ENCODE measurements at places on chromosomes 12 and 14.

GRCh38 chr12:97752129-97752528 lies 289.5 kb downstream of the RMST start:
- DNase-seq: no peak

- DNase-seq: no peak
Observed at GRCh38 chr14:49971156-49972130, 78.6 kb downstream of the ARF6 start.

DNA sequence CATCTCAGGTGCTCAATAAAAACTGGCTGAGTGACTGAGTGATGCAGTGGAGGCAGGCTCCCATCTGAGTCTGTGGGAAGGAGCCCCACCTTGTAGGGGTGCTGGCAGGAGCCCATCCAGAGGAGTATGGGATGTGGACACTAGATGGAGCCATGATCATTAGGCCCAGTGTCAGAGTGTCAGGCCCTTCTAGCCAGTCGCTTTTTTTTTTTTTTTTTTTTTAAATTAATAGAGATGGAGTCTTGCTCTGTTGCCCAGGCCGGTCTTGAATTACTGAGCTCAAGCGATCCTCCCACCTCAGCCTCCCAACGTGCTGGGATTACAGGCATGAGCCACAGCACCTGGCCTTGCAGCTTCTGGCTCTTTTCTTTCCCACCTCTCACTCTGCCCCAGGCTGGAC lies 11.5 kb downstream of the RITA1 start:
- peak; percentile 32 for DNase-seq

GRCh38 chr14:54488318-54488645 lies 498 bp downstream of the GMFB start:
- no peak for DNase-seq

GRCh38 chr12:57491393-57492280 lies 3.8 kb downstream of the MARS1 start:
- DNase-seq: no peak

DNA sequence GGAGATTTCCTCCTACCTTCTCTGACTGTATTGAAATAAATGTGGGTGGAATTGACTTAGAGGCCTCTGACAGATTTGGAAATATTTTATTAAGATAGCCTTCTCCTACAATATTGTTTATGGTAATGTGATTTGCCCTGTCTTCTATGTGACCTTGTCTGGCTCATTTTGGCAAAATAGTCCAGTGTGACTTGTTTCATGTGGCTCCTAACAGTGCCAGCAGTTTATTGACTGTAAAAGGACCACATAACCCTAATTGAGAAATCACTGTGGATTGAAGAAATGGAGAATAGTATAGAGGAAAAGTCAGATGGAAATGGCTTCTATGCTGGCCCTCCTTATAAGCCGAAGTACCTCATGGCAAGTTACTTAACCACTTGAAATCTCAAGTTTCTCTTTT lies 170.9 kb upstream of the PTPRQ start:
- no peak for DNase-seq

GRCh38 chr12:63525831-63526230 lies 142.5 kb downstream of the DPY19L2 start:
- no peak for DNase-seq

GRCh38 chr12:111024205-111024801 lies 103.9 kb upstream of the MYL2 start:
- DNase-seq: no peak

GRCh38 chr12:50677858-50678257 lies 86.0 kb upstream of the ATF1 start:
- DNase-seq: no peak

DNA sequence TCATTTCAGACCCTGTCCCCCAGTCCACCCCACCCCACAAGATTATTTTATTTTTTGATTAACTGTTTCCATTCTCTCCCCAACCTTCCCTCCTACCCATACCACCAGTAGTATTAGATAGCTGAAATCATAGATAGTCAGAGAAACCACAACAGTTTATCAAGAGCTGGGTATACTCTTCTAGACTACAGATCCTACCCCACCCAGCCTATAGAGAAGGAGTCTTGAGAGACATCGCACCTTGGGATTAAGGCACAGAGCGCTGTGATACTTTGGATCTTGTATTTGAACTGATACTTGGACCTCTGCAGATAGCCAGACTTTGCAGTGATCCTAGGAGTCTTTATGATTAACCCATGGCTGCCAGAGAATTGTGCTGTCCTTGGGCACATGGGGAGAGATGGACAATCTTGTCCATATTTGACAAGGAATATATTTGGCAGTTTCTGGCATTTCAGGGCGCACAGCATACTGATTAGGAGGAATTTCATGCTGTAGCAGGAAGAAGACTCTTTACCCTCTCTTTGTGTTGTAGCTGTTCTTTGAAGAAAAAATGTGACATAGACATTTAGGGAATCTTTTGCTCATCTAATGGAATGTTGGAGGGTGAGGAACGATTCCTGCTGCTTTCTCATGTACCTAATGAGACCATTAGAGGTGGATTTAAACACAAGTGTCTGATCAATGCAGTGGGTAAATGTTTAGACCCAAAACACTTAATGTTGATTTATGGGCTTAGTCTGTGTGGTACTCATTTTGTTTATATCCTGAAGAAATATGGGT lies 982 bp downstream of the RBMS2 start:
- DNase-seq: no peak

- DNase-seq: no peak
Observed at GRCh38 chr12:56154246-56154771, 1.9 kb downstream of the MYL6B start.

DNA sequence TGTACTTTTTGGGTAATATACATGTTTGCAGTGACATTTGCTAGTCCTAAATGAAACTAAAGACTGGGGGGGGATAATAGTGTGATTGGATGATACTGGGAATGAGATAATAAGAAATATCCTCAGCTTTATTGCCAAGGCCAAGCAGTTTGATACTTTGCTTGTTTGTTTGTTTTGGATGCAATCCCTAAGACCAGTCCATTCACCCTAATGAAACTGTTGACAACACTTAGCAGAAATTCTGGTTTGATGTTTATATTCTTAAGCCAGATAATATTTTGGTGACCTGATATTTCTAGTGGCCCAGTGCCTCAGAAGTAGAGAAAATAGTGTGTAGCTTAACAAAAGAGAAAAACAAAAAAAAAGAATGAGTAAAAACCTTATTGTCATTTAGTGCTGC lies 1.8 kb downstream of the PHC1 start:
- no peak for DNase-seq

- DNase-seq: no peak
Observed at GRCh38 chr12:2411616-2412304, 359.0 kb downstream of the CACNA1C start.

DNA sequence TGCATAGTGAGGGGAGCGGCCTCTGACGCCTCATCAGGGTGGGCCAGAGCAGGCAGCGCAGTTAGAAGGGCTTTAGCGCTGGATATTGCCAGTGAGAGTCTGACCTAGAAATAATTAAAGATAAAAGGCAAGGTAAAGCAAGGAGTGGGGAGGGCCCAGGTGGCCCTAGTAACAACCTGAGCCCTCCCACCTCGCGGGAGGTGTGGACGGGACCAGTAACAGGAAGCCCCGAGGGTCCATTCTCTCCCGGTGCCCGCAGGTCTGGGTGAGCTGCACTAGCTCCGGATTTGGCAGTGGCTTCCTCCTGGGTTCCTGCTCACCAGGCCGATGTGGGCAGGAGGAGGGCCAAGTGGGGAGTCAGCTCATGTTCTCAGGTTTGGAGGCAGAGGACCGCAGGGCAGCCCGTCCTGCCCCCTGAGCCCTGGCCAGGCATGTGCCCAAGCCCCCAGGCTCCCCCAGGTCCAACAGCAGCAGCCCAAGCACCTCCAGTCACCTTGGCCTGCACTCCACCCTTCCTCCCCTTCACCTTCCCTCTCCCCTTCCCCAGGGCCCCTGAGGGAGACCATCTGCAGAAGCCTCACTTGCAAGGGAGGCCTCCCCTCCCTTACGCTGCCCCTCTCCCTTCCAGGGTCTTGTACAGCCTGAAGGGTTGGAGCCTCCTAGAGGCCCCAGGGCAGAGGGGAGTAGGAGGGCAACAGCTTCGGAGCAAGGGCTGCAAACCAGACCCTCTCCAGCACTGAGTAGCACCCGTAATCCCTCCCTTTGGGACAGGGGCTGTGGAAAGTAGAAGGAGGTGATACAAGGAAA lies 144.3 kb upstream of the FKBP4 start:
- no peak for DNase-seq

- no peak for DNase-seq
Observed at GRCh38 chr12:14403711-14404196, 38.3 kb downstream of the ATF7IP start.

DNA sequence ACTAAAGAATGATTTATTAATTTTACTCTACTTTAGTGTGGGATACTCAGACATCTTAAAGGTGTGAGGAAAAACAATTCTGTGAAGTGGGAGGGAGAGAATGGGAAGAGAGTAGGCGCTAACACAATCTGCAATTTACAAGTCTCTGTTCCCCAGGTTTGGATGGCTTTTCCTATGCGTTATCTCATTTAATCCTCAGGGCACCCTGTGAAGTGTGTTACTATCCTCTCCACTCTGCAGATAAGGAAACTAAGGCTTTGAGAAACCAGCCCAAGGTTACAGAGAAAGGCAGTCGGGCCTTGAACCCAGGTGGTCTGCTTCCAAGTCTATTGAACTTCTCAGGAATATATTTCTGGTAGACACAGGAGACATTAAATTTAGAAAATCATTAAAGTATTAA lies 36.2 kb upstream of the TUBA1C start:
- no peak for DNase-seq

DNA sequence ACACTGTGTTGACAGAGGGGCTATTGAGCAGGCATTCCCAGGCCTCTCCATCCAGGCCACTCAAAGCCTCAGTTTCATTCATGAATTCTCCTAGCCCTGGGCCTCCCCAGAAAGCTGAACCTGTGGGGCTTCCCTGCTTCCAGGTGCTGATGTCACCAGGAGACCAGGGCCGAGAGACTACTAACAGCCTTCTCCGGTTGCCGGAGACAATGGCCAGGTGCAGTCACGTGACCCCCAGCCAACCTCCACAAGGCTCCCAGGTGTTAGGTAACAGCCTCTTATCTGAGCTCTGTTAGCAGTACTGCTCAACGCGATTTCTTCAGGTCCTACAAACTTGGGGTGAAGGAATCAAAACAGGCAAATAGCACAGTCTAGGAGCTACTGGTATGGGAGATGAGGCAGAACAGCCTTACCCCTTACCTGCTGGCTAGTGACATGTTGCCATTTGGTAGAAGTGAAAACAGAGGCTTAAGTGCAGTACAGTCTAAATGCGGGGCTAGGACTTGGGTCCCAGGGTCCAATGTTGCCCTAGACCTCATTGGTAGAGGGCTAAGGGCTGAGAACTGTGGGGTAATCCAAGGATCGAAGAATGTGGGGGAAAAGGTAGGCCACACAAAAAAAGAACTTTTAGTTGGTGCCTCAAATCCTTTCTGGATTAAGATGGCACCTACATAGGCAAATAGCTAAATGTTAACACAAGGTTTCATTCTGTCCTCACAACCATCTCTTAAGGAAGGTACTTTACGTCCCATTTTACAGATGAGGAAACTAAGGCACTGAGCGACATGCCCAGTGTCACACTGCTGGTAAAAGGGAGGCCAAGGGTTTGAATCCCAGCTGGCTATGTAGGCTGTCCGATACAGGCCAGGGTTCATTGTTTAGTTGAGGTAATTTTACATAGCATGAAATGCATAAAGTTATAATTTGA lies 3.8 kb downstream of the CCDC88C start:
- DNase-seq: no peak

- DNase-seq: no peak
Observed at GRCh38 chr12:99386907-99387306, 260.6 kb upstream of the GARIN6 start.

DNA sequence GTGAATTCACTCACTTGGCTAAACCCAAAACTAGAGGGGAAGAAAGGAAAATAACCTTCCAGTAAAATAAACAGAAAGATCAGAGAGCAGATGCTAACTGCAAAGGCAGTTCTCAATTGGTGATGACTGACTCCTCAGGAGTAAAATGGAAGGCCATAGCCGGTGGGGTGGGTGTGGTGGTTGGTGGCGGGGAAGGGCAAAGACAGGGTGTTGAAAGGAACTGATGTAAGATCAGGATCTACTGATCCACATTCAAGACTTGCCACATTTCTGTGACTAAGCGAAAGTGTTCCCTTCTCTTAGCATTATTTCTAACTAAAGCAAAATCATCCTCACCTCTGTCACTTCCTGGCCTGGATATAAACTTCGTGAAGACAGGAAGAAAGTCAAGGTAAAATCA lies 26.3 kb upstream of the TC2N start:
- no peak for DNase-seq

GRCh38 chr12:68559984-68560850 lies 50.5 kb upstream of the RAP1B start:
- DNase-seq: no peak

DNA sequence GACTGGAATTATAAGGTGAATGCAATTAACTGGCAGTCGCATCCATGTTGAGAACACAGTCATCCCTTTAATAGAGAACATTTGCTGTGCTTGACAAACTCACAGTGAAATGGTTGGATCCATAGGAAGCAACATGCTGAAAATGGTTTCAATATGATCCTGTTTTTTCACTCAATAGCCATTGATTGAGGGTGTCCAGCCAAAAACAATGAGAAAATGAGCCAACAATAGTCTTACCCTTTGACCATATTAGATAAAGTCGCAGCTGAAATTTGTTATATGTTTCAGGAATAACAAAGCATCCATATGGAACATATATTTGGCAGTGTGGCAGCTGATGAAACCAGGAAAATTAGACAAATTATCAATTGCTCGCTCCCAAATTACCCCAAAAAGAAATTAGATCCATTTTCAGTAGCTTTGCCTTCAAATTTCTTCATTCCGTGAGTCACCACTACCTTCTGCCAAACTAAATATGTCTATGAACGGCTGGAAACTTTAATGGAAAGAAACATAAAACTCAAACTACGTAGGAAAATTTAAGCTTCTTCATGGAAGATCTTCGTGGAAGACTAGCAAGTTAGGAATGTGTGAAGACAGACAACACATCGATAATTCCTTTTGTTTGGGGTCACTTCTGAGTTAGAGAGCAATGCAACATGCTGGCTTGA lies 17.4 kb downstream of the IGF1 start:
- DNase-seq: no peak

GRCh38 chr12:30863839-30864238 lies 62.7 kb upstream of the TSPAN11 start:
- DNase-seq: no peak
